NAMALWA (cell line): ENCODE measurements at places on chromosomes 16 and 17.

GRCh38 chr16:50444526-50444925, 75.7 kb upstream of the BRD7 start:
- no peak for DNase-seq

DNA sequence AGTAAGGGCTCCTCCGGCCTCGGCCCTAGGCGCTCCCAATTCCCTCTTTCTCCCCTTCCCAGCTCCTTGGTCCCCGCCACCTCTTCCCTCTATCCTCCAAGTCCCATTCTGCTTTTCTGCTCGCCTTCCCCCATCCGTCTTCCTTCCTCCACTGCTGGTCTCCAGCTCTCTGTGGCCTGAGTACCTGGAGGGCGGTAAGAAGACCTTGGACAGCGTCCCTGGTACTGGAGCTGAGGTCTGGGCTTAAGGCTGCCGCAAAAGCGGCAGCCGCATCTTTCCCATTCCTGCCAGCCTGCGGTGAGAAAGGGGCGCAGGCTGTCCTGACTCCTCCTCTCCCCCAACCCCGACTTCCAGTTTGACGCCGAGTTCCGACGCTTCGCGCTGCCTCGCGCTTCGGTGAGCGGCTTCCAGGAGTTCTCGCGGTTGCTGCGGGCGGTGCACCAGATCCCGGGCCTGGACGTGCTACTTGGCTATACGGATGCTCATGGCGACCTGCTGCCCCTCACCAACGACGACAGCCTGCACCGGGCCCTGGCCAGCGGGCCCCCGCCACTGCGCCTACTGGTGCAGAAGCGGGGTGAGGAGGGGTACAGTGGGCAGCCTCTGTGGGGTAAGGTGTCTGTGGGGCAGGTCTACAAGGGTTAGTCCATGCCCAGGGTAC, 471 bp downstream of the PARD6A start:
- no peak for DNase-seq

DNA sequence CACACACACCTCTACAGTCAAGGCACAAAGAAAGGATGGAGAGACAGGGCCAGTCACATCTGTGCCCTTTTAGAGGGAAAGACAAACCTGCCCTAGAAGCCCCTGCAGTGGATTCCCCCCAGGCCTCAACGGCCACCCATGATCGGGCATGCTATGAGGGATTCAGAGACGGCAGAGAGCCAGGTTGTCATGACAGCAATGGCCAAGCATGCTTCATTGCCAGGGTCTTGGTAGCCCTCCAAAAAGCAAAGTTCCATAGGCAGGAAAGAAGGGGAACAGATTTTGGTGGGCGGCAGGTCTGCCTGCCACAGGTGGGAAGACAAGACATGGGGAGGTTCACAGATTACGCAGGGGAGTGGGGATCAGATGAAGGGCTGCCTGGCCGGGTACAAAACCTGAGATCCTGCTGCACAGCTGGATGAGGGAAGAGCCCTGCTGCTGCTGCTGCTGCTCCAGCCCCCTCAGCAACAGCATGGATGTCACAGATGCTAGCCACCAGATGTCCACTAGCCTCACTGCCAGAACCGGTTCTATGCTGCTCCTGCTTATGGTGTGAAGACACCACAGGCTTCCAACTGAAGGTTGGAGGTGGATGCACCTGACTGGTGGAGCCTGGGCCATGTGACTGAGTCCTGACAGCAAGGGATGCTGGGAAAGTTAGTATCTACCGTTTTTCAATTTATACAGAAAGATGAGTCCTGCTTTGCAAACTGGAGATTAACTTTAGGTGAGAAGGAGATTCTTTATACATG, 17.8 kb downstream of the ACTG1 start:
- DNase-seq, result peak; percentile 51

DNA sequence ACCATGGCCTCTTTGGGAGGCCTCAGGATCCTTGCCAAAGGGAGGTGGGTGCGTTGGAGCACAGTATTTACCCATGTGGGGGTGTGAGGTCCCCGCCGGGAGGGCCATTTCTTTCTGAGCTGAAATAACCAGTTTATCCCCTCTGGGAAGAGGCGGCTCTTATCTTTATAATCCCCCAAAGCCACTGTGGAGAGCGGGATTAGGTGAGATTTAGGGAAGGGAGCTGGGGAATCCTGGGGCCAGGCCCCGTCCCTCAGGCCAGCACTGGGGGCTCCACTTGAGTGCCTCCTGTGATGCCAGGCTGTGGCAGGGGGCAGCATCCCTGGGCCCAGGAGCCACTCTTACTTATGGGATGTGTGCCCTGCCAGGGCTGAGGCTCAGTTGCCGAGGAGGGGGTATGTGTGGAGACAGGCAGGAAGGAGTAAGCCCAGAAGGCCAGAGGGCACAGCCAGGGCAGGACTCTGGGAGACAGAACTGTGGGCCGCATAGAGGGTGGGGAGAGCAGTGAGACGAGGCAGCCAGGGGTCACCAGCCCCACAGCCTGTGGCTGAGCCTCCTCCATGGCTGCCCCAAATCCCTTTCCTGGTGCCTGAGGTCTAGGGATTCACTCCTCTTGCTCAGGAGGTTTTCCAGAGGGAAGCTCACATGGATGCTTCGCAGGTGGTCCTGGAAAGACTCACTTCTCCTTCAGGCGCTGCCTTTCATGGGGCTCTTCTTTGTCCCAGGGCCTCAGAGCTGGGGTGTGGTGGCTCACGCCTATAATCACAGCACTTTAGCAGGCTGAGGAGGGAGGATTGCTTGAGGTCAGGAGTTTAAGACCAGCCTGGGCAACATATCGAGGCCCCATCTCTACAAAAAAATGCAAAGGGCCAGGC, 25.0 kb downstream of the TMEM94 start:
- no peak for DNase-seq

DNA sequence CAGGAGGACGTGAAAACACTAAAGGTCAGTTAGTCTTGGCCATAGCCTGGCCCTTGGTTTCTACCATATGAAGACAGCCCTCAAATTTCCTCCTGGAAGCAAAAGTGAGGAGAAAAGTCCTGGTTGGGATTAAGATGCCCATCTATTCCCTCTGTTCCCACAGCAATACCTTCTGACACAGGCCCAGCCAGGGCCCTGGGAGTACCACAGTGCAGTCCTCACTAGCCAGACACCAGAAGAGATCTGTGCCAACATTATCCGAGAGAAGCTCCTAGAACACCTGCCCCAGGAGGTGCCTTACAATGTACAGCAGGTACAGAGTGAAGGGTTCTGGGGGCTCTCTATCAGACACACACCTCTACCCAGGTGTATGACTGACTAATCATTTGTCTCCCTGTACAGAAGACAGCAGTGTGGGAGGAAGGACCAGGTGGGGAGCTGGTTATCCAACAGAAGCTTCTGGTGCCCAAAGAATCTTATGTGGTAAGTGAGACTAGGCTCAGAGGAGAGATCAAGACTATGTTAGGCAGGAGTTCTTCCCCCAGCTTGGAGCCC, 4.1 kb downstream of the ERAL1 start:
- DNase-seq, result no peak

GRCh38 chr16:57999366-57999970, 1.0 kb downstream of the ZNF319 start:
- peak; percentile 63 for DNase-seq

DNA sequence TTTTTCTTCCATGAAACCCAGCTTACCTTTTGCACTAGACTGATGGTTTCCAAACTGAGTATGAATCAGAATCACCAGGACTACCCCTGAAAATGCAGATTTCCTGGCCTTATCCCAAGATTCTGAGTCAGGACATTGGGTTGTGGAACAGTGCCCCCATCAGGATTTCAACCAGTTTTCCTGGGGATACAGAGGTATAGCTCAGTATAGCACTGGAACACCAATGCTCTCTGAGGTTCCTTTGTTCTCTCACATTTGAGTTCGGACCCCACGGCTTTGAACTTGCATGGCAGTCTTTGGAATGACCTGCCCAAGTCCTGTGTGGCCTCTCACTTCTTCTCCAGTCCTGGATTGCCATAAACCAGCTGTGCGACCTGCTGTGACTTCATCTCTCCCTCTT, 12.8 kb upstream of the CCL8 start:
- no peak for DNase-seq

DNA sequence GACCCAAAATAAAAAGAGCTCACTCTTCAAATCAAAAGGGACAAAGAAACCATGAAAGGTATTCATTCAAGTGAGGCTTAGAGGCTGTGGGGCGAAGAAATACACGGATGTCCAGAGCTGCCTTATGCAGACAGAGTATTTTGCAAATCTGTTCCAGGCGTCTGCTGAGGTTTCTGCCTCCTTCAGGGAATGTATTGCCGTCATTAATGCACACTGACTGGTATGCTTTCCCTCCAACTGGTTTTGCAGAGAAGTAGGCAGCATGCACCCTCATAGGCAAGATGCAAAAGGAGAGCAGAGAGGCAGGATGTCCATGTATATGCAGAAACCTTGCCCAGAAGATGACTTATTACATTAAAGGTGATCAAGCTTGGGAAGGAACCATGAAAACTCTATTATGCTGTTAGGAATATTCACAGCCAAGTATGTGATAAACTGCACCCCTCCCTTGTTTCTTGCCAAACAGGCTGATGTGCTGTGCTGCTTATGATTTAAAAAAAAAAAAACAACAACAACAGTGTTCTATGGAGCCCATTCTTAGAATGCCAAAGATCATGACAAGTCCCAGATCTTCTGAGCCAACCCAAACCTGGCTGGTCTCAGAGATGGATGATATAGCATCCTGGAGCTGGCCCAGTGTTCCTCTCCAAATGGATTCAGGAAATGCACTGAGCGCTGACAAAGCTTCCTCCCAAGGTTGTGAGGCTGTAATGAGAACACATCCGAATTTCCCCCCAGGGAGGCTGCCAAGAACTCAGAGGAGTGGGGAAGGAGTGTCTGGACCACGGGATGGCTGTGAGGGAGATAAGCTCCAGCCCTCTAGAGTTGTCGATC, 77.6 kb upstream of the HLF start:
- DNase-seq, result no peak

- no peak for DNase-seq
Observed at GRCh38 chr16:86919578-86920305, 341.4 kb downstream of the FOXL1 start.

DNA sequence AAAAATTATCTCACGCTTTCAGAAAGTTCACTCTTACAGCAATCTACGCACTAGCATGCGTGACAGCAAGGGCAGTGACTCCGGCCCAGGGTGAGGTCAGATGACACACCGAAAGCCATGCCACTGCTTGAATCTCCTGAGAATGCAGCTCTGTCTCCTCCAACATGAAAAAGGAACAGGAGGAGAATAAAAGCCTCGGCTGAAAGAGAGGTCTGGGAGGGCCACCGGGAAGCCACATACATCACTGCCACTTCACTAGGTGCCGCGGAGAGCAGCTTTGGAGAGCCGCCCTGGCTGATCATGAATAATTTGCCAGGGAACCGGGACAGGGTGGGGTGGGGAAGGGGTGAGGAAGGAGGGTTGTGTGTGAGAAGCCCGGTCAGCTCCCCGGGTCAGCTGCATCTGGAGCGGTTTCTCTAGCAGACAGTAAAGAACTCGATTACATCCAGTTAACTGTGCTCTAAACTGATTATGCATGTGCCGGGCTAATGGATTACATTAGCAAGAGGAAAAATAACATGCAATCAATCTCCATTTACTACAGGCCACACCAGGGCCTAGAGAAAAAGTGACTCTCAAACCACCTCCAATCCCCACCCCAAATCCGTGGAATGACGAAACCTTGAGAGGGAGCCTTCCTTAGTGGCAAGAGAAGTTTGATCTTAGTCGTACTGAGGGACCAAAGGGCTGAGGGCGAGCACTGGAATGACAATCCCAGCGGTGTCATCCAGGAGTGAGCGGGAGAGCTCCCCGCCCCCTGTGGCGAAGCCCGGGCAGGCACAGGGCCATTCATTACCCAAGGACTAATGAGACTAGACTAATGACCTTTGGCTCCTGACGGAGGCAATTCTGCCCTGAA, 100.3 kb downstream of the ZFHX3 start:
- no peak for DNase-seq

- no peak for DNase-seq
Observed at GRCh38 chr17:37512442-37513068, 22.9 kb downstream of the DUSP14 start.

- no peak for DNase-seq
Observed at GRCh38 chr17:48427598-48427997, 2.4 kb downstream of the SKAP1 start.

DNA sequence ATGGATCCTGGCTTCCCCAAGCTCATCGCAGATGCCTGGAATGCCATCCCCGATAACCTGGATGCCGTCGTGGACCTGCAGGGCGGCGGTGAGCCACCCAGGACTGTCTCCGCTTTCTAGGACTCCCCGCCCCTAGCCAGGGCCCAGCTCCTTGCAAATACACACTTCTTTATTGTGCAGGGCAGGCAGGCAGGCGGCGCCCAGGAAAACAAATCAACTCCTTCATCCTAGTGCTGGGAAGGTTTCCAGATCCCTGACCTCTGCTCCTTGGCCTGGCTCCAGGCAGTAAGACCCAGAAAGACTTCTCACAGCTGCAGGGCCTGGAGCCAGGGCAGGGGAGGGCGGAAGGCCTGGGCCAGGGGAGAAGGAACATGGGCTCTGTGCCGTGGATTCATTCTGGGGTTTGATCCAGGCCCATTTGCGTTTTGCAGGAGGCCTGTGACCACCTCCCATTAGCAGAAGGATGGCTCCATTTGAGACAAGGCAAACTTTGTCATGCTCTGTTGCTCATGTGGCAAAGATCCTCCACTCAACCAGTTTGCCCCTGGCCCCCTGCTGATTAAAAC, 6.0 kb upstream of the LPCAT2 start:
- no peak for DNase-seq

DNA sequence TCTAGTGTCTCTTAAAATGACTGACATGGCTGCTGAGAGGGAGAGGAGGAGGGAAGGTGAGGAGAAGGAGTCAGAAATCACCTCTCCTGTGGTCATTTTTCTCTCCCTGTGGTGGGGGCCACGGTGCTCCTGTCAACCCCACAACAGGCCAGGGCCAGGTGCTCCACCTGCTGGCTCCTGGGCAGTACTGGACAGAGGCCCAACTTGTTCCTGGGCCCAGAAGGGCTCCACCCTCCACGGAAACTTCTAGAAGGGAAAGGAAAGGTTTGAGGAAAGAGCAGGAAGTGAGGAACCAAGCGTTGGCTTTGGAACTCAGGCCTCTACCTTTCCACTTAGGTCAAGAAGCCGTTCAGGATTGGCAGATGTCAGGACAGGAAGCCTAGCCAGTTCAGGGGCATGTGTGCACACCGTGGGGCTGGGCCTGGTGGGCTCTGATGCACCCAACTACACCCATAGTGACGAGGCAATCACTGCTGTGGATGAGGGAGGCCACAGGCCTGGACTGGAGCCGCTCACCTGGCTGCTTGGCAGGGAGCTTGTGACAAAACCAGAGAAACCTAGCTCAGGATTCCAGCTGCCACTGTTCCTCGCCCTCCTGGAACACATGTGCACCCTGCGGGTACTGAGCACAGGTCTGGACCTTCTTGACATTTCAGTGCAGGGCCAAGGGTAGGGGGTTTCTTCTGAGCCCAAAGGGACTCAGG, 36.1 kb downstream of the WNT3 start:
- peak; percentile 29 for DNase-seq

- DNase-seq, result no peak
Observed at GRCh38 chr16:87878704-87879103, 9.4 kb upstream of the SLC7A5 start.

DNA sequence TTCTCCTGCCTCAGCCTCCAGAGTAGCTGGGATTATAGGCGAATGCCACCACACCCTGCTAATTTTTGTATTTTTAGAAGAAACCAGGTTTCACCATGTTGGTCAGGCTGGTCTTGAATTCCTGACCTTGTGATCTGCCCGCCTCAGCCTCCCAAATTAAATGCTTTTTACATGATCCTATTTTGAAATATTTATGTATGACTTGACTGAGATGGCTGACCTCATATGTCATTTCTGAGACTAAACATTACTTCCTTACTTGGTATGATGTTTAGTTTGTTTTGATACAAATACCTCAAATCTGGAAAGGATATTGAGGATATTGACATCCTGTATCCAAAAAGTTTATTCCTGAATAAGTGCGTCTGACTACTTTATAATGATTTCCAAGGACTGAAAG, 11.9 kb downstream of the CALCOCO2 start:
- no peak for DNase-seq

- peak; percentile 56 for DNase-seq
Observed at GRCh38 chr17:34519282-34519681, 60.1 kb upstream of the TMEM132E start.
